ENCODE measurements at places on chromosomes 5 and 9. TPM values are rescaled to one million over a fixed set of nuclear protein-coding genes. Genes with fewer than 3 reads are reported as not detected.

Gene TEX48
- total RNA-seq: not detected

Gene ASPN
- not detected for total RNA-seq

Gene FOXD4
- total RNA-seq: 0.76 TPM

Gene PCDHB9
- total RNA-seq: 12.2 TPM

Gene MEGF10
- 0.69 TPM for total RNA-seq

Gene PDGFRB
- 2.9 TPM for total RNA-seq
